ENCODE measurements at places on chromosomes 7 and 10.
A peak's percentile ranks its signal among the peaks of the same experiment; 100 is the strongest.

GRCh38 chr7:15424468-15424867, 137.3 kb downstream of the AGMO start:
- no peak for DNase-seq

- DNase-seq, result no peak
Observed at GRCh38 chr7:82506208-82506607, 62.6 kb upstream of the CACNA2D1 start.

DNA sequence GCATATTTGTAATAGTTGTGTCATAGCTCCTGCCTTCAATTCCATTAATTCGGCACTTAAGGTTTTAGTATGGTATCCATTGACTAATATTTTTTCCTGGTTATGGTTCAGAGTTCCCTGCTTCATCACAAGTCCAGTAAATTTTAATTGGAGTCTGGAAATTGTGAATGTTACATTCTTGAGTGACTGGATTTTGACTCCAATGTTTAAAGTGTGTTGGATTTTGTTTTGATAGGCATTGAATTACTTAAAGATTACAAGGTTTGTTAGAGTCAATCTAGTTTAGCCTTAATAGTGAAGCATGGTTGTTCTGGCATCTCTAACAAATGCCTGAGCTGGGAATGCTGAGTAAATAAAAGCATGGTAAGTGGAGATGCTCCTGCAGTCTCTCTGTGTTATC, 326.6 kb upstream of the IGFBP3 start:
- no peak for DNase-seq

DNA sequence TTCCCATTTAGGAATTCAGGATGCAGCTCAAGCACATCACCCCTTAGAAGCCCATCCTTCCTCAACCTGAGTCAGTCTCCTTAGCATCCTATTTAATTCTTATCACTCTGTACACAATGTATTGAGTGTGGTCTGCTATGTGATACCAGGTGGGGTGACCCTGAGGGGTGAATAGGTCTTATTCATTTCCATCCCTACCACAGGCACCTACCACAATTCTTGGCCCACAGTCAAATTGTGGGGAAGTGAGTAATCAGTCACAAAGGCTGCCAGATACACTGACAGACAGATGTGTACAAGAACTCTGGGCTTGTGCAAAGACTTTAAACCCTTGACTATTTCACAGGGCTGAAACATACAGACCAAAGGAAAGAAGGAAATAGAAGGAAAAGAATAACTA, 560.5 kb downstream of the PARD3 start:
- no peak for DNase-seq

DNA sequence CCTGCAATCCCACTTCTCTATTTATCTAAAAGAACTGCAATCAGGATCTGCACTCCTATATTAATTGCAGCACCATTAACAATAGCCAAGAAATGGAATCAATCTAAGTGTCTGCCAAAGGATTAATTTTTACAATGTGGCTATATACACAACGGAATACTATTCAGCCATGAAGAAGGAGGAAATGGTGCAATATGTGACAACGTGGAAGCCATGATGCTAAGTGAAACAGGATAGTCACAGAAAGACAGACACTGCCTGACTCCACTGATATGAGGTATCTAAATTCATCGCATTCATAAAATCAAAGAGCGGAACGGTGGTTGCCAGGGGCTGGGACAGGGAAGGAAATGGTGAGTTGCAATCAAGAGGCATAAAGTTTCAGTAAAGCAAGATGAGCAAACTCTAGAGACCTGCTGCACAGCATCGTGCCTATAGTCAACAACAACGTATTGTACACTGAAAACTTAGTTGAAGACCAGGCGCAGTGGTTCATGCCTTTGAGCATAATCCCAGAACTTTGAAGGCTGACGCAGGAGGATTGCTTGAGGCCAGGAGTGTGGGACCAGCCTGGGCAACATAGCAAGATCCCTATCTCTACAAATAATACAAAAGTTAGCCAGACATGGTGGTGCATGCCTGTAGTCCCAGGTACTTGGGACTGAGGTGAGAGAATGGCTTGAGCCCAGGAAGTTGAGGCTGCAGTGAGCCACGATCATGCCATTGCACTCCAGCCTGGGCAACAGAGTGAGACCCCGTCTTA, 76.3 kb downstream of the FGFR2 start:
- DNase-seq, result no peak

DNA sequence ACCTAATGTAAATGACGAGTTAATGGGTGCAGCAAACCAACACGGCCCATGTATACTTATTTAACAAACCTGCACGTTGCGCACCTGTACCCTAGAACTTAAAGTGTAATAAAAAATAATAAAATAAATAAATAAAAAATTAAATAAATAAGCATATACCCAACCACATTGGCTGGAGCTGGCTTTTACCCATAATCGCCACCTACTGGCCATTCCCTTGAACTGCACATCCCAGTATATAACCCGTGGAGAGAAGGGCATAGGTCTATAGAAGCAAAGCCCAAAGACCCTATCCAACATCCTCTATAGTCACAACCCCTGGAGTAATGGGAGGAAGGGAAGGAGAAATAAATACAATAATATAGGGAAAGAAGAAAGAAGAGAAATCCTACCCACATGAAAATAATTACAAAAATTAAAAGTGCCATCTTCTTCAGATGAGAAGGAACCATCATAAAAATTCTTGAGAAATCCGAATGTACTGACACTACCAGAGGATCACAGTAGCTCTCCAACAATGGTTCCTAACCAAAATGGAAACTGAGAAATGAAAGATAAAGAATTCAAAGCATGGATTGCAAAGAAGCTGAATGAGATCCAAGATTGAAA, 65.6 kb downstream of the TWIST1 start:
- peak; percentile 28 for DNase-seq

GRCh38 chr10:132509506-132510173, 27.9 kb upstream of the INPP5A start:
- DNase-seq, result no peak

DNA sequence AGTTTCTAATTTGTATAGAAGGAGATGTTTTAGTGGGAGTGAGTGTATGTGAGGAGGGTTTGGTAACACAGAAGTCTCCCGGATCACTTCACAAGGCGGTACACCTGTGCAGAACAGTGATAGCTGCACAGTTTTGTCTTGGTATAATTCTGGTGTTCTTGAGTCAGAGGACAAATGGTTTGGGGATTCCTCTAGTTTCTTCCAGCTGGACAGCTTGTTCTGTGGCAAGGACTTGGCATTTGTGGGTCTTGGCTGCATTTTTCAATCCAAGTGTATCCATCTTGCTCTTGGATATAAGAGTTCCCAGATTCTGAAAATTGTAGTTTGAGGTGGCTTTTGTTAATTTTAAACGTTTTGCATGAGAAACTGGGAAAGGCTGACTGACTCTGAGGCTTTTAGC, 135.7 kb downstream of the AHR start:
- DNase-seq, result no peak

GRCh38 chr7:43164757-43165156, 52.3 kb downstream of the HECW1 start:
- no peak for DNase-seq

DNA sequence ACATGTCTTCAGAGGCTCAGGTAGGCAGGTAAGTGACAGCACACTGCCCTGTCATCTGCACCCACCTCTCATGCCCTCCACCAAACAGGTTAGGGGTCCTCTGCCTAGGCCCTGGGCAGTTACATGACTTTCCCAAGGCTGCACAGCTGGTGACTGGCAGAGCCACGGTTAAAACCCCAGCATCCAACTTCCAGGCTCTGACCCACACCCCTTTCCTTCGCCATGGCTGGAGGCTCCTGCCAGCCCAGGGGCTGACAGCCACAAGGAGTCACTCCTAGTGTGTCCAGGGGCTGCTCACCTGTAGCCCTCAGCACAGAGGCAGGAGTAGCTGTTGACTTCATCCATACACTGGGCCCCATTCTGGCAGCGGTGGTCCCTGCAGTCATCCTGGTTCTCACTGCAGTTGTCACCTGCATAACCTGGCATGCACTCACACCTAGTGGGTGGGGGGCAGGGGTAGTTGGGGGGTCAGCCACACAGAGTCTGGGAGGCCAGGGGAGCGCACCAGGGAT, 175.0 kb downstream of the SLIT1 start:
- DNase-seq, result no peak

GRCh38 chr10:130638991-130639390, 502.8 kb downstream of the GLRX3 start:
- no peak for DNase-seq

DNA sequence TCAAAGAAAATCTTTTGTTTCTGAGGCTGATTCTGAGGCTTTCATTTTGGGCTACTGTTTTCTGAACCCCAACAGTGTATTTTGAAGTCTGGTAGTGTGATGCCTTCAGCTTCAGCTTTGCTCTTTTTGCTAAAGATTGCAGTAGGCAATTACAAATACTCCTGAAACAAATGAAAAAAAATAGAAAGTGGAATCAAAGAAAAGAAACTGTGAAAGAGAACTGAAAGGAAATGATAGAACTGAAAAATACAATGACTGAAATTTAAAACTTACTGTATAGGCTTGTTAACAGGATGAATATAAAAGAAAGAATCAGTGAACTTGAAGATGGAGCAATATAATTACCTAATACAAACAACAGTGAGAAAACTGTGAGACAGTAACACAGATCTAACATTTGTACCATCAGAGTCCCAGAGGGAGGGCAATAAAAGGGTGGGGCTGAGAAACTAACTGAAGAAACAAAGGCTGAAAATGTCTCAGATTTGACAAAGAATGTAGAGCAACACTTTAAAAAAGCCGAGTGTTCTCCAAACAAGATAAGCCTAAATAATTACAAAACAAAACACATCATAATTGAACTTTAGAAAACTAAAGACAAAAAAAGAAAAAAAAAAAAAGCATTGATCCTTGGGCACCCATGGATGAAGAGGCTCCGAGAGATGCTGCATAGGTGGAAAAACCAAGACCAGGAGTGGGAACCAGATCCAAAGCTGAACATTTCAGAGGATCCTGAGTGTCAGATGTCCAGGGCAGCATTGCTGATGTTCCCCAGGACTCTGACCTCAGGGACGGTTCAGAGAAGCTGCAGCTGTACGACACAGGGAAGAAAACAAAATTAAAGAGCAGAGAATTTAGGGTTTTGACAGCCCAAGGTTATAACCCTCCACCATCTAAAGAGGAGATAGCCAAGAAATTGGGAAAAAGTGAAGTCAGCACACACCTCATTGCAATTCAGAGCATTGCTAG, 223.2 kb upstream of the IGFBP3 start:
- no peak for DNase-seq

GRCh38 chr7:90747516-90747915, 151.4 kb downstream of the CDK14 start:
- DNase-seq, result no peak

- DNase-seq, result no peak
Observed at GRCh38 chr10:30984563-30985328, 46.9 kb downstream of the ZNF438 start.

- DNase-seq, result no peak
Observed at GRCh38 chr7:47576031-47576865, 5.7 kb downstream of the TNS3 start.

DNA sequence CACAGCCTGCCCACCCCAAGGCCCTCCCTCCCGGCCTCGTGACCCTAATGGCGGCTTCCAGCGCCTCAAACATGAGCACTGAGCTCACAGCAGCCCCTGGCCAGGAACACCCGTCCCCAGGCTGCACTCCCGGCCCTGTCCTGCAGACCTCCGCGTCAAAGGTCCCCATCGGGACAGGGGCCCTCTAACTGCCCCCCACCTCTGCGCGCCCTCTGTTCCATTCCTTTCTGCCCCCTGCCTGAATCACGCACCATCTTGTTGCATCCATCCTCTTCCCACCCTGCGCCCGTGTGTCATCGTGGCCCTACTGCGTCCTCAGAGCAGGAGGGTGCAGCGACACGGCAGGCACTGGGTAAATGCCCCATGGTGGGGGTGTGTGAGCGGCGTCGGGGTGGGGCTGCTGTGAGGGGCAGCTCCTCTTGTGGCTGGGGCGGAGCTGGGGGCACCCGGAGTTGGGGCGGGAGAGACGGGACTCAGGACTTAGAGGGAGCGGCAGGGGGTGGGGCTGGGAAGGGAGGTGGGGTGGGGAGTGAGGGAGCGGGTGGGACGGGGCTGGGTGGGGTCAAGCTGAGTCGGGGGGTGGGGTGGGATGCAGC, 13.4 kb downstream of the SLC29A4 start:
- peak; percentile 18 for DNase-seq

GRCh38 chr10:47457826-47458225, 26.1 kb downstream of the ANXA8 start:
- no peak for DNase-seq

DNA sequence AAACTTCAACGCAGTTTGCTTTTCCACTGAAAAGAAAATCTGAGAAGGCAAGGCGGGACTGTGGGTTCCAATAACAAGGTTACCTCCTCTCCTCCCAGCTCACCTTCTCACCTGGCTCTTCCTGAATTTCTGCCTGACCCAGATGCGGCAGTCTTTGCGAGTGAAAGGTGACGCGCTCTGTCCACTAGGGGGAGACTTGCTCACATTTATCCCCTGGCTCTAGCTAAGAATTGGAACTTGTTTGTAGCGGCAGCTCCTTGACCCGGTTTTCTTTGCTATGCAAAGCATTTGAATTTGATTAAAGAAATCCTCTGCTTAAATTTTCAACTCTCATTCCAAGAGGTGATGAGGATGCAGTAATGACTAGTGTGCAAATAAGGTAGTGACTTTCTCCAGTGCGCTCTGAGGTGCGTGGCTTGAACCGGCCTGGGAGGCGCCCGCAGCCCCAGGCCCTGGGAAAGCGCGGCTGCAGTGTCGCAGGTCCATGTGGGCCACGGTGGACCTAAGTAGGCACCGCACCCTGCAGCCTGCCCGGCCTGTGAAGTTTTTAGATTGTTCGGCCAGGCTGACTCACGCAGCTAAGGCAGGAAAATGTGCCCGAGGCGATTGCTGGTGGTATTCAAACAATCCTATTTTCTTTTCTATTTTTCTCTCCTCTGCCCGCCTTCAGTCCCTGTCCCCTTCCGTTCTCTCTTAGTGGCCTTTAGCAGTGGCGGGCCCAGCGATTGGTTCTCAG, 336.9 kb upstream of the NPSR1 start:
- peak; percentile 42 for DNase-seq

DNA sequence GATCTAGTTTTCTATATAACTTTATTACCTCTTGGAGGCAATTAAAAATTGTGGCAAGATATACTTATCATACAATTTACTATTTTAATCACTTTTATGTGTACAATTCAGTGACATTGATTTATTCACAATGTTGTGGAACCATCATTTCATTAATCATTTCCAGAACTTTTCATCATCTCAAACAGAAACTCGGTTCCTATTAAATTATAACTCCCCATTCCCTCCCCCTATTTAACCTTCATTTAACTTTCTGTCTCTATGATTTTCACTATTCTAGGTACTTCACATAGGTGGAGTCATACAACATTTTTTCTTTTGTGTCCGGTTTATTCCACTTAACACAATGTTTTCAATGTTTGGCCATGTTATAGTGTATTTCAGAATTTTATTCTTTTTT, 252.8 kb downstream of the REEP3 start:
- DNase-seq, result no peak

DNA sequence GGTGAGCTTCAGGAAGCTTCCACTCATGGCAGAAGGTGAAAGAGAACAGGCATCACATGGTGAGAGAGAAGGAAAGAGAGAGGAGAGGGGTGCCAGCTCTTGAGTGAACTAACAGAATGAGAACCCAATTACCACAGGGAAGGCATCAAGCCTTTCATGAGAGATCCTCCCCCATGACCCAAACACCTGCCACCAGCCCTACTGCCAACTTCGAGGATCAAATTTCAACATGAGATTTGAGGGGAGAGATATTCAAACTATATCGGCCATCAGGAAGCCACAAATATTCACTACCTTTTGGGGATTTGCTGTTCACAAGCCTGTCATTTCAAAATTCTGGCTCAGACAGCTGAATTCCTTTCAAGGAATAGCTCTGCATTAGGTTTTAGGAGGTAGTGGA, 39.9 kb upstream of the SMNDC1 start:
- DNase-seq, result no peak

GRCh38 chr7:42726066-42726785, 185.6 kb downstream of the C7orf25 start:
- no peak for DNase-seq

GRCh38 chr7:120588416-120588815, 269.5 kb downstream of the TSPAN12 start:
- no peak for DNase-seq
